ENCODE measurements at places on chromosomes 6 and 20.

GRCh38 chr6:91166271-91167046, 579.6 kb upstream of the MAP3K7 start:
- DNase-seq, result no peak

- DNase-seq, result peak; percentile 68
Observed at GRCh38 chr20:23125625-23126191, 39.6 kb upstream of the CD93 start.

DNA sequence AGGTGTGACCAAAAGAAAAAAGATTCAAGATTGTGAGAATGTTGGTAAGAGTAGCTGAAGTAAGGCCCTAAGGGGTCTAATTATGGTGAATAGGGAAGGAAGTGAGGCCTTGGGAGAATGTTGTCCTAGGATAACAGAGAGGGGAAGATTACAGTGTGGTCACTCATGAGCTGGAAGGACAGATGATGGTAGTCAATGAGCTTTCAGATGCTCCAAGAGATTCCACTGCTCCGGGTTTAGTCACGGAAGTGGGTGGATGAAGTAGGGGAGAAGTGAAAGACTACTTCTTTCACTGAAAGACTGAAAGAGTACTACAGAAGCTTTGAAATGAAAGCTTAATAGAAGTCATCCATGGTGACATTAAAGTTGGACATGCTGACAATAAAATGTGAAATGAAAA, 108.5 kb downstream of the MMS22L start:
- no peak for DNase-seq

DNA sequence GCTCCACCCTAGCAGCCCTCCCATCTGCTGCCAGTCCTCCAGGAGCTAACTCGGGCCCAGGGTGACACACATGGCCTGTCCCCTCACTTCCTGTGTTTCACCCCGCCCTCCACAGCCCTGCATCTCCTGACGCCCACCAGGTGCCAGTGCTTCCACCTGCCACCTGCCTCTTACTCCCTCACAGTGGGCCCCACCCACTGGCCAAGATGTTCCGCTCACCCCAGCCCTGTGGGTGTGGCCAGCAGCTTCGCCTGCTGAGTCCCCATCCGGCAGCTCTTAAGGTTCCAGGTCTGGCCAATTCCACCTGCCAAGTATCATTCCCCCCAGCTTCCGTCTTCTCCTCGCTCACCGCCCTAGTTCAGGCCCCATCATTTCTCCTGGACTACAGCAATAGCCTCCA, 184.1 kb downstream of the MBOAT1 start:
- DNase-seq, result no peak

DNA sequence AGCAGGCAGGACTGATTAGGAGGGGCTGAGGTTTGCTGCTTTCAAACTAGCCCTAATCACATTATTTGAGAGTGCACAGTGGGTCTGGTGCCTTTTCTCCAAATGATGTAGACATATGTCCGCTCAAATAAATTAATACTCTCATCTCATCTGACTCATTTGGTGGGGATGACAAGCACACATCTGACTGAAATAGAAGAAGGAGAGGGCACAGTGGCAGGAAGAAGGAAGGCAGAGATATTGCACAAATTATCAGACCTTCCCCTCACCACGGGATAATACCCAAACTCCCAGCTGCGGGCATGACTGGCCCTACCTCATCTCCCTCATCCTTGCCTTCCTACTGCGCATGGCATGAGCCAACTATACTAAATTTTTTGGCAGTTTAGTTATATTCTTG, 33.9 kb upstream of the TNFRSF21 start:
- DNase-seq, result no peak

- no peak for DNase-seq
Observed at GRCh38 chr6:12414096-12414675, 124.0 kb downstream of the EDN1 start.

DNA sequence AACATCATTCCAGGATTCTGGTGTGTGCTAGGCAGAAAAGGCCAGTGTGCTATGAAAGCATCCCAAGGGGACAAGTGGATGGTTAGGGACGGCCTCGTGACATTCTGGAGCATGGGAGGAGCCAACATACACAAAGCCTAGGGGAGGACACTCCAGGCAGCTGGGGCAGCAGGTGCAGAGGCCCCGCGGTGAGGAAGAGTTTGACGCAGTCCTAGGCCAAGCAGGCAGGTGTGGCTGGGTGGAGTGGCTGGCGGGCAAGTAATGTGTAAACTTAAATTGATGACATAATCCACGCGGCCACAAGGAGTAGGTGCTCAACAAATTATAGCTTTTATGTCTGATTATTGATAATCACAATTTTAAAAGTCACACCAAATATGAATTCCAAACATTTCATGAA, 93.6 kb downstream of the TMEM242 start:
- peak; percentile 49 for DNase-seq

- DNase-seq, result peak; percentile 57
Observed at GRCh38 chr20:53592992-53593465, 610 bp downstream of the ZNF217 start.

DNA sequence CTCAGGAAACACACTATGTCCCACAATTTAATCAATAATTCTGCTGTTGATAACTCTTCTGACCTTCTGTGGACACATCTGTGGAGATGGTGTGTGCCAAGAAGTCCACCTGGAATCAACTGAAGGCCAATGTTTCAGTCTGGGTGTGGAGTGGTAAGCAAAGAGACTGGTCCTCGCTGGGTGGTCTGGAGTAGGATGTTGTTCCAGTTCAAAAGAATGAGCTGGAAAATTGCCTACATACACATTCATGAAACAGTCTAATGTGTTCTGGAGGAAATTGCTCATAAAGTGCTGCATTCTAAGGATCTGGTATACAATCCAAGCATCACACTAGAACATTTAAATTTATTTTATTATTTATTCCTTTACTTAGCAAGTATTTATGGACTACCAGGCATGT, 33.9 kb upstream of the TBX18 start:
- peak; percentile 73 for DNase-seq

DNA sequence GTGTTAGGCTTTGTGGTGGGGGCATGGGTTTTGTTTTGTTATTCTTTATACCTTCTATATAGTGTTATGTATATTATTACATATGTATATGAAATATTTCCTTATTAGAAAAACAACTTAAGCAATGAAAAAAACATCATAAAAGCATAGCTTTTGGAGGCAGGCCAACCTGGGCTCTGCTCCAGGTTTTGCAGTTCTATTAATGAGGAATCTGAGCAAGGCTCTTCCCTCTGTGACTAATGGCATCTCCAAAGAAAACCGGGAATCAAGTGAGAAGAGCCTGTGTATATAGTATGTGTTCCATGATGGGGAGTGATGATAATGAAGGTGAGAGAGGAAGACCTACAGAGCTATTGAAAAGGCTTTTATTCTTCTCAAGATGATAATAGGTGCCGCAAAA, 291.1 kb downstream of the CLIC5 start:
- DNase-seq, result peak; percentile 69

GRCh38 chr6:32092760-32093497, 16.2 kb downstream of the TNXB start:
- peak; percentile 63 for DNase-seq

- DNase-seq, result no peak
Observed at GRCh38 chr6:147527197-147527596, 18.7 kb downstream of the SAMD5 start.

DNA sequence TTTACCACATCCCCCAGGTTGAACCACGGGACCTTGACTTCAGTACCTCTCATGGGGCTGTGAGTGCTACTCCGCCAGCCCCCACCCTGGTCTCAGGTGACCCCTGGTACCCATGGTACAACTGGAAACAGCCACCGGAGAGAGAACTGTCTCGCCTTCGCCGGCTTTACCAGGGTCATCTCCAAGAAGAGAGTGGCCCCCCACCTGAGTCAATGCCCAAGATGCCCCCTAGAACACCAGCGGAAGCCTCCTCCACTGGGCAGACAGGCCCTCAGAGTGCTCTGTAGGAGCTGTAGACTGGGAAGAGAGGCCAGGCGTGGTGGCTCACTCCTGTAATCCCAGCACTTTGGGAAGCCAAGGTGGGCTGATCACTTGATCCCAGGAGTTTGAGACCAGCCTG, 1.2 kb upstream of the ATAT1 start:
- no peak for DNase-seq

GRCh38 chr6:99014061-99014460, 66.3 kb upstream of the FBXL4 start:
- no peak for DNase-seq

- DNase-seq, result no peak
Observed at GRCh38 chr6:68326762-68327161, 308.3 kb upstream of the ADGRB3 start.

- DNase-seq, result no peak
Observed at GRCh38 chr6:45990162-45990561, 25.5 kb downstream of the CLIC5 start.

- peak; percentile 21 for DNase-seq
Observed at GRCh38 chr6:7542874-7543624, 1.6 kb downstream of the DSP start.

- DNase-seq, result no peak
Observed at GRCh38 chr20:32437391-32438074, 79.4 kb downstream of the ASXL1 start.

DNA sequence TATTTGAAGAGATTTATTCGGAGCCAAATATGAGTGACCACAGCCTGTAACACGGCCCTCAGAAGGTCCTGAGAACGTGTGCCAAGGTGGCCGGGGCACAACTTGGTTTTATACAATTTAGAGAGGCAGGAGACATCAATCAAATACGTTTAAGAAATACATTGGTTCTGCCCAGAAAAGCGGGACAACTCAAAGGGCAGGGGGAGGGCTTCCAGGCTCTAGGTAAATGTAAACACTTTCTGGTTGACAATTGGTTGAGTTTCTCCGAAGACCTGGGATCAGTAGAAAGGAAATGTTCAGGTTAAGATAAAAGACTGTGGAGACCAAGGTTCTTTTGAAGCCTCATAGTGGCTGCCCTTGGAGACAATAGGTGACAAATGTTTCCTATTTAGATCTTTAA, 18.9 kb upstream of the KIF25 start:
- DNase-seq, result no peak

GRCh38 chr20:51400051-51400926, 142.2 kb downstream of the NFATC2 start:
- DNase-seq, result no peak

DNA sequence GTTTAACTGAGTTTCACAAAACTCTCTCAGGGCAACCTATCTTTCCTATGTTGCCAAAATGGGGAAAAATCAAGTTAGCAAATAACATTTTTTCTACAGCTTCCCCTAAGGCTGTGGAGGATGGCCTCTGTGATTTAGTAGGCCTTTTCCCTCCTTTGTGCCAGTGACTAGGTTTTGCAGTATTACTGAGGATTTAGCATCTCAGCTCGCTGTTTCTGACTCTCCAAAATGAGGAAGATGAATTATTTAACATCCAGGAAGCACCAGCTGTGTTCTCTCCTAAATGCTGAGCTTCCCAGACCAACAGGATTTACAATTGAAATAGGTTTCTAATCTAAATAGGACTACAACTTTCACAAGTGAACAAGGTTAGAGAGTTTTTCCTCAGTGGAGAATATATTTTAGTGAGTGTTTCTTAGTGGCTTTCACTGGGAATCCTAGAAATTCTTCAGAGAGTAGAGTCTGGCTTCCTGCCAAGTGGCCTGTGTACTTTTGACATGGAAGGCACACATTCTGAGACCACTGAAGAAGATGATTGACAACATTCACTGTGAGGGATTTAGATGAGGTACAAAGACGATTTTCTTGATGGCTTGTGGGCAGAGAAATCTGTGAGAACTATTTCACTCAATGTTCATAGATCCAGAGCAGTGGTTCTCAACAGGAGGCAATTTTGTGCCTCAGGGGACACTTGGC, 62.4 kb downstream of the PTCHD4 start:
- DNase-seq, result peak; percentile 39

- DNase-seq, result no peak
Observed at GRCh38 chr6:144195671-144196270, 45.5 kb downstream of the STX11 start.

DNA sequence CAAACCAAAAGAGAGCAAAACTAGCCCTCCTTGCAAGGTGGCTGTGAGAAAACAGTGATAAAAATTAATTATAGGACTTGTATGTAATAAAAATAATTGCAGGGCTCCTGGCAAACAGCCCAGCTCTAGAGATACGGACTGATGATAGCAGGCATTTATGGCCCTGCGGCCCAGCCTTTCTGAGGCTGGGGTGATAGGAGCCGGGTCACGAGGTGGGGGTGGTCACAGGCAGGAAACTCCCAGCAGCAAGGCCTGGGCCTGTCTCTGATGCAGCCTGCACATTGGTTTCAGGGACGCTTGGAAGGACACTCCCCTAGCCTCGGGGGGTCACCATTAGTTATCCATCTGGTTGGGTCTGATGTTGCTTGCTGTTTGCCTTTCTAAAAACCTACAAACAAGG, 18.7 kb upstream of the TTPAL start:
- DNase-seq, result no peak

GRCh38 chr6:41887331-41887751, 7.8 kb downstream of the USP49 start:
- DNase-seq, result no peak

- no peak for DNase-seq
Observed at GRCh38 chr6:43453831-43454230, 1.5 kb downstream of the DLK2 start.

DNA sequence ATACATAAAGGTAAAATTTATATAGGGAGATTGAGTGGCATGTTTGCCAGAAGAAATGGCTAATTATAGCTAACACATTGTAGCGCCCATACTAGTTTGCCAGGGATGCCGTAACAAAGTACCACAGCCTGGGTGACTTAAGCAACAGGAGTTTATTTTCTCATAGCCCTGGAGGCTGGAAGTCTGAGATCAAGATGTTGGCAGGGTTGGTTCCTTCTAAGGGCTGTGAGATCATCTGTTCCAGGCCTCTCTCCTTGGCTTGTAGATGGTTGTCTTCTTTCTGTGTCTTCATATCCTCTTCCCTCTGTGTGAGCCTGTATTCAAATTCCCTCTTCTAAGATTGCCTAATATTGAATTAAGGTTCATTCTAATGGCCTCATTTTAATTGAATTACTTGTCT, 417.5 kb upstream of the OPRM1 start:
- DNase-seq, result peak; percentile 60

DNA sequence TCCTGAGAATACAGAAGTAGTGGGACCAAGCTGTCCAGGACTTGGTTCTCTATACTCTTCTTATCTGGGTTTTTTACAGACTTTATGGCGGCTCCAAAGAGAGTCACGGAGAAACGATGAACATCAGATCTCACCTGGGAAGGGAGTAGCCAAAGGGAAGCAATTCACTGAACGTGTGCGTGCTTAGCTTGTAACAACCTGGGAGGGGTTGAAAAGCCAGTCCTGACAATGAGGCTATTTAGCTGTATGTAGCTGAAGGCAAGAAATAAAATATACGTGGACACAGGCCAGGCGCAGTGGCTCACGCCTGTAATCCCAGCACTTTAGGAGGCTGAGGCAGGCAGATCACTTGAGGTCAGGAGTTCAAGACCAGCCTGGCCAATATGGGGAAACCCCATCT, 18.2 kb upstream of the RBL1 start:
- DNase-seq, result no peak
